ENCODE measurements at places on chromosomes 1 and 21.

DNA sequence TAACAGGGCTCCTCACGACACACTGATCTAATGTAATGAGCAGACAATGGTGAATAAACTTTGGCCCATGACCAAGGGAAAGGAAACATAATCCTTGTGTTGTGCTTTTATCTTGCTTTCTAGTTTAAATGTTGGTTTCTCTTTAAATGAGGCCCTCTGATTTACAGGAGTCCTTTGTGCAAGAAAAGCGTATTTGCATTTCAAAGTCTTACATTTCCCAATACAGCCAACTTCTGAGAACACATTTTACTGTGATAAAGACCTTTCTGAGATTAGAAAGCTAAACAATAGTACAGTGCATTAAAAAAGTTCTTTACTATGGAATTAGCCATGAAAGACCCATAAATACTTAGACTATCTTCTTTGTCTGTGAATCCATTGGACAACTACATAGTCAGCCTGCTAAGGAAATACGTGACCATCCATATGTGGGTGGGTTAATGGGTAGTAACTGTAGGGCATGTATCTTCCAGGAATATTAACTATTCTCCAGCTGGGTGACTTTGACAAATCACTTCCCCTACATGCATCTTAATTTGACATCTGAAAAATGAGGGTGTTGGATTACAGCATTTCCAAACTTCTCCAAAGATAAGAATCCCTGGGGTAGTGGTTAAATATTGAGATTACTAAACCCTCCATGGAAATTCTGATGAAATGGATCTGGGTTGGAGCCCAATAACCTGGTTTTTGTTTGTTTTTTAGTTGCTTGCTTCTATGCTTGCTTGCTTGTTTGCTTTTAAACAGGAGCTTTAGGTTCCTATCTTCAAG, 50.3 kb upstream of the USP1 start:
- peak; percentile 51 for DNase-seq

DNA sequence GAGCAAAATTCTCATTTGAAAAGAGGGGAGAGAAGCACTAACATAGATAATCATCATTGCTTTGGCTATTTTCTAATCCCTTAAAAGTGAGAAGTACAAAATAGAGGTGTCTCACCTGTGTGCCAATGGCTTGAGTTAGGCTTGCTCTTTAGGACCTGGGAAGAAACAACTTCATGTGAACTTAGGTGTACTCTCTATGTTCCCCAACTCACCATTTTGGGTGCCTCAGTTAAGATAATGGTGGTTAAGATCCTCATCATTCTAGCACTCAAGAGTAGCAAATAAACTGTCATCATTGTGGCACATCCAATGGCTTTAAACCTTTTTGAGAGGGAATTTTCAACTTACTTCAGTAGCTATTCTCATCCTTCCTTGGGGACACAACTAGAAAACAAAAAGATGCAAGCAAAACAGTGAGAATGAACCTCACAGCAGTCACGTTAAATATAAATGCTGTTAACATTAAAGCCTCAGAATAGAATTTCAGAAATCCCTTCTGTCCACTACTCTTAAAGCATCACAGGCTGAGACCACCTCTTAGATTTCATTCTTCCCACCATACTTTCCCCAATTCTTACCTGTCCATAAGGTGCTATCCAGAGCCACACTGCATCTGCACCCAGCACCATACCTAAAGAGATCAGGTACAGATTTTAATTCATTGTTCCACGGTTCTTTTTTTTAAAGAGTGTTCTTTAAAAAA, 1.2 kb downstream of the GAS5 start:
- no peak for DNase-seq

GRCh38 chr1:116403496-116404136, 30.6 kb downstream of the ATP1A1 start:
- DNase-seq = no peak

- no peak for DNase-seq
These were observed 41.0 kb upstream of the SCAF4 start for GRCh38 chr21:31772674-31773555.

GRCh38 chr1:78355656-78356055, 135.1 kb upstream of the PTGFR start:
- no peak for DNase-seq

GRCh38 chr1:25111706-25112105, 120.6 kb downstream of the SYF2 start:
- no peak for DNase-seq

- no peak for DNase-seq
These were observed 25.8 kb downstream of the PRDM2 start for GRCh38 chr1:13725714-13726175.

DNA sequence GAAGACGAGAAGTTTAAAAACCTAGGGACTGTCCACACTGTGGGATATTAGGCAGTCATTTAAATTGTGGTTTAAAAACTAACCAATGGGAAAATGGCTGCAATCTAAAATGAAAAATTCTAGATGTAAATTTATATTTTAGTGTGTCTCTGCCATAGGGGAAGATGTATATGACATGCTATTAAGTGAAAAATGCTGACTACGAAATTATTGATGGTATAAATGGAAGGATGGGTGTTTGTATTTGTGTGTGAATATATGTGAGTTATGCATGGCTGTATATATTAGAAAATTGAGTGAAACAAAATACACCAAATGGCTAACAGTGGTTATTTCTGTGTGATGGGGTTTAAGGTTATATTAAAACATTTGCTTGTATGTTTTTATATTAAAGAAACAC, 260.7 kb downstream of the AJAP1 start:
- no peak for DNase-seq

- DNase-seq = no peak
These were observed 2.0 kb downstream of the INAVA start for GRCh38 chr1:200896531-200897196.

GRCh38 chr1:25562101-25562927, 18.9 kb downstream of the LDLRAP1 start:
- DNase-seq = no peak

- DNase-seq = no peak
These were observed 406.8 kb downstream of the PTBP2 start for GRCh38 chr1:97128426-97128825.

GRCh38 chr1:25022361-25023189, 92.5 kb upstream of the RUNX3 start:
- DNase-seq = peak; percentile 93

DNA sequence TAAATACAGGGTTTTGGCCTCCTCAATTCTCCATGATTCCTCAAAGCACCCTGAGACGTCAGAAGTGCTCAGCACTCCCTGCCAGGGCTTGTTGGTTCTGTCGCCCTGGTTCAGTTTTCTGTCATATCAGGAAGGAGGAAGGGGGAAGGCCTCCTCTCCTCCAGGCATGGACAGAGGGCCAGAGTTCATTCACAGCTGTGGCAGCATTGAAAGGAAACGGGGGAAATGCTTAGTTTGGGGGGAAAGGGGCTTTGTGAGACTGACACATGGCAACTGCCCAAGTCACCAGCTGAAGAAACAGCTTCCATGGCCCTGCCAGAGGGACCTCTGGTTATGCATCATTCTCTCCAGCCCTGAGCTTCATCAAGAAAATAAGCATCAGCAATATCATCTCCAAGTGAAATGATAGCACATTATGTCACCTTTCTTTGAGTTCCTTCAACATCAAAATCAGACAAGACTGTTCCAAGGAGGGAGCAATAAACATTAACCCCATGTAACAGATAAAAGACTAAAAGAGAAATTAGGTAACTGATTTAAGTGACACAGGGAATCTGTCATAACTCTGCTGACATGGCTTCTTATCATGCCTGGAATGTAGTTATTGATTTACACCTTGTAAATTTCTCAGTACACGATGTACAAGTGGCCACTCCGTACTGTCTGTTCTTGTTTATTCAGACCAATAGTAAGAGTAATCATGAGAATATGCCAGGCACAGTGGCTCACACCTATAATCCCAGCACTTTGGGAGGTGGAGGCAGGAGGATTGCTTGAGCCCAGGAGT, 103.2 kb upstream of the SLC25A33 start:
- DNase-seq = no peak

GRCh38 chr1:231776757-231777062, 150.1 kb downstream of the DISC1 start:
- no peak for DNase-seq

DNA sequence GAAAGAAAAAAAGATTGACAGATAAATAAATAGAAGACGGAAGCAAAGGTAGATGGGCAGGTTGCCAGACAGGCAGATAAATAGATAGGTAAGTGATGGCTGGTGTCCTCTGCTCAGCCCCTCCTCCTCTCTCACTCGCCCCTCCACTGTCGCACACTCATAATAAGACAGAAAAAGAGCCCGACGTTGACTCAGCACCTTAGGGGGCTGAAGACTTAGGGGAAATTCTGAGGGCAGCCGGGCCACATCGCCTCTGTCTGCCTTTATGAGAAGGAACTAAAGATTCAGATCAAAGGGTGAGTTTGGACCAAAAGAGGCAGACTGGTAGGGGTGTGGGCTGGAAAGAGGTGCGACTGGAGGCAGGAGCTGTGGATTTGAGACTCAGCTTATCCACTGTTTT, 158.1 kb upstream of the IGSF21 start:
- no peak for DNase-seq

GRCh38 chr1:247998811-247999210, 14.6 kb upstream of the OR2L5 start:
- DNase-seq = no peak

DNA sequence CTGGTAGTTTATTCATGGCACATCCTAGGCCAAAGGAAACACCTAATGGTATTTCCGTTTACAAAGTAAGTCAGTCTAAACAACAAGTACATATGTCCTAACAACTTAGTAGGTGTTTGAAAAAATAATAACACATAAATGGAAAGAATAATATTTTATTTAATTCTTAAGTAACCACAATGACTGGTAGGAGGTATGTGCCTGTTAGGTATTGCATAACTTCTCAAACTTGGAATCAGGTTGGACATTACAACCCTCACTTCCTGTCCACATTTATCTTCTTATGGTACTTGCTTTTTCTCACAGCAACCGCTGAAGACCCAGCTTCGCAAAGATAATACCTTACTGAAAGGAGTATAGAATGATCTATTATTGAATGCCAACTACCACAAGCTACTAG, 64.2 kb downstream of the VPS13D start:
- DNase-seq = no peak

DNA sequence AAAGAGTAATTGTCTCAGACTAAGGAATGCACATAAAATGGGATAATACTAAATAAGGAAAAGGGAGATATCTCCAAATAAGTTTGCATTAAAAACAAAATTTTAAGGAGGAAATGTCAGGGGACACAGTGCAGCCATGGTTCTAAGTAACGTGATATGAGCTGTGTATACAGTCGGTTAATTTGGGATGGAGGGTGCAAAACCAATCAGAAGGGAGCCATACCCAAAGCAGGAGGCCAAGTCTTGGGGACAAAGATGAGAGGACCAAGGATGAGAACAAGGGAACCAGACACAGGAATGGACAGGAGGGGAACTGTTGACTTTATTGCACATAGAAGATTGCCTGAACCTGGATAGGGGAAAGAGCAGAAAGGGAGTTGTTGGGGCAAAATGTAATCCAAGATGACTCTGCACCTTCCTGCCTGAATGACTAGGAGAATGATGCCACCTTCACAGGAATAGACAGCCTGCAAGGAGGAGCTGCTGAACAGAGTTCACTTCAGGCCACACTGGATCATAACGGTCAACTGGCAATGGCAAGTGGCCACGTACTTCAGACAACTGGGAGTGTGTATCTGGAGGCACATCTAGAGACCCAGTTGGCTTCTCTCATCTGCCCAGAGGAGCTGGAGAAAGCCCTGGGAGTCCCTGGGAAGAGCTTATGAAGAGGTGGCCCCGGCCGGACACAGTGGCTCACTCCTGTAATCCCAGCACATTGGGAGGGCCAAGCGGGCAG, 22.0 kb upstream of the BOLA1 start:
- no peak for DNase-seq

GRCh38 chr1:88662723-88663122, 21.4 kb upstream of the PKN2 start:
- DNase-seq = no peak

DNA sequence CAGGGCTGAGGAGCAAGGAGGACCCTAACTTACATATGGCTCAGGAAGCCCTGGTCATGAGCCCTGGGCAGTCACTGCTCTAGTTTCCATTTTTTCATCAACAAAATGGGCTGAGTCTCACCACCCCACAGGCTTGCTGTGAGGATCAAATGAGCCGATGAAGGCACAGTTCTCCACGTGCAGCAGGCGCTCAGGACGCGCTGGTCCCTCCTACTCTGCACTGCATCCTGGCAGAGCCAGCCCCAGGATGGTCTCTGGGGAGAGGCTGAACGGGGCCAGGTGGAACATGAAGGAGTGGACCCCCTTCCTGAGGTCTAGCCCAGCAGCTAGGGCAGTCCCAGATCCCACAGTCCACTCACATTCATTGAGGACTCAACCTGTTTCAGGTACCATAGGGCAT, 349.3 kb downstream of the PTPRU start:
- DNase-seq = no peak

DNA sequence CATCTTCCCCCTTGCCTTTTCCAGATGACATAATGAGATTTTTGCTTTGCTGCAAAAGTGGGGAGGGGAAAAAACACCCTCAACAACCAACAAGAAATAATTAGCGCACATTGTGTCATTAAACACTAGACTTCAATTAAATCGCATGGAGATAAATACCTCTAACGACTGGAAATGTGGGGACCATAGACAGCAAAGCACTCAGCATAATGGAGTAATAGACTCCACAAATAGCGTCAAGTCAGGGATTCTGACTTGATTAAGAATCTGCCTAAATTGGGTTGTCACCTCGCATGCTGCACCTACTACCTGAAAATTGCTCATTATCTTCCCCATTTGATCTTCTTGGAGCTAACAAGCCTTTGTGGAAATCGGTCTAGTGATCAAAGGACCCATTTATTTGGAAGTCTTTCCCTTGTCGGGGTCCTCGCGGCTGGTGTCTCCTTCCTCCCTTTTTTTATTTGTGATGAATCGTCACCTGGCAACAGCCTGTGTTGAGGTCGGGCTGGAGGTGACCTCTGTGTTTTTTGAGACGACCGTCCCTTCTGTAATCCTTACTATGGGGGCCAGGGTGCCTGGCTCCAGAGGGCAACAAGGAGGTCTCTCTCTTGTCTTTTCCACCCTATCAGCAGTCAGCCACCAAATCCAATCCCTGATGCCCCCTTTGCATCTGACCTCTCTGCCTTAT, 75.3 kb upstream of the IGSF21 start:
- DNase-seq = no peak

DNA sequence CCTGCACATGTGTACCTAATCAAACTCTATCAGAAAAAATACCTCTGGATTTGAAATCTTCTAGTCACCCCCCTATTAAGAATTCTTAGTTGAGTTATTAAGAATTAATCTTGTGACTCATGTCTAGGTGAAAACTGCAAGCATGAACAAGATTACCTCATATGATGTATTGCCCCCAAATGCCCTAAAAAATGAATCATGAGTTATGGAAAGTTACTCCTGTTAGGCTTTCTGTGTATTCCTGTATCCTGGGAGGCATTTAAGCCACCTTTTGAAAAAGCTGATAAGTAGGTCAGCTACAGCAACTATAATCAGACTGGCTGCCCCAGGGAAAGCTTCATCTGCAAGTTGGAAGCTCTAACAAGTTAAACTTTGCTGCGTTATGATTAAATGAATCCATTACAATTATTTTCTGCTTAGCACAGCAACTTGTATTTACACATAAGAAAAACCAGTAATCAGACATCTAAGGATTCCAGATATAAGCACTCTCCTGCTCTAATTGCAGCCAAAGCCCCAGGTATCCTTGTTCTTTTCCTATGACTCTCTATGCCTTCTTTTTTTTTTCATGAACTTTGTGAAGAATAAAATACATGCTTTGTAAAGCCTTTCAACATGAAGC, 147.7 kb downstream of the NTPCR start:
- DNase-seq = no peak

- no peak for DNase-seq
These were observed 20.9 kb upstream of the TACSTD2 start for GRCh38 chr1:58597996-58598395.

GRCh38 chr1:31643976-31644559, 608 bp downstream of the PEF1 start:
- no peak for DNase-seq
